Suppressor macrophage (primary cell): ENCODE measurements at places on chromosomes 16 and 17.

- DNase-seq: no peak
Measured at GRCh38 chr16:17802571-17802970, 331.8 kb upstream of the XYLT1 start.

DNA sequence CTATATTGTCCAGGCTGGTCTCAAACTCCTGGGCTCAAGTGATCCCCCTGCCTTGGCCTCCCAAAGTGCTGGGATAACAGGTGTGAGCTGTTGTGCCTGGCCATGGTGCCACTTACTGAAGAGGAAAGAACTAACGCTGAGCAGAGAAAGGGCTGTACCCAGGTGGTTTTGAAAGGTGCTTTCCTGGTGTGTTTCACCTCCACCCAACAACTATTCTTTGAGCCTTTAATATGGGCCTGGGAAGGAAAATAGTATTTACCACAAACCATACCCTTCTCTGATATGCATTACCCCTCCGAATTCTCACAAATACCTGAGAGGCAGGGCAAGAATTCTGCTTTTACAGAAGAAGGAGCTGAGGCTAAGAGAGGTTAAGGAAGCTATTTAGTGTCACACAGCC is 24.8 kb downstream of the KPNA2 start:
- no peak for DNase-seq

DNA sequence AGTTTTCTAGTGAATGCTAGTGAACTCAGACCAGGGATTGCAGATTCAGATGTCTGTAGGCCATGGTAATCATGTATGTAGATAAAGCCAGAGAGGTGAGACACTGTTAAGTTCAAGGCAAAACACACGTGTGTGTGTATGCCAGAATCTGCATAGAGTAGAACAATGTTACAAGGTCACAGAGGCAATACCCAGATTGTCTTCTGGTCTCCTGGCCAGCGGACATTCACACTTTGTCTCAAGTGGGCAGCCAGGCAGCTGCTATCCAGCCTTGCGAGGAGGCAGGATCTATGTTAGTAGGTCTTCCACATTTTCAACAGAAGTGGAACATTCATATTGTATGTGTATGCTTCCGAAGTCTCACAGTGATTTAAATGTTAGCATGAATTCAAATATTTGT is 244.4 kb downstream of the FTO start:
- DNase-seq: no peak

DNA sequence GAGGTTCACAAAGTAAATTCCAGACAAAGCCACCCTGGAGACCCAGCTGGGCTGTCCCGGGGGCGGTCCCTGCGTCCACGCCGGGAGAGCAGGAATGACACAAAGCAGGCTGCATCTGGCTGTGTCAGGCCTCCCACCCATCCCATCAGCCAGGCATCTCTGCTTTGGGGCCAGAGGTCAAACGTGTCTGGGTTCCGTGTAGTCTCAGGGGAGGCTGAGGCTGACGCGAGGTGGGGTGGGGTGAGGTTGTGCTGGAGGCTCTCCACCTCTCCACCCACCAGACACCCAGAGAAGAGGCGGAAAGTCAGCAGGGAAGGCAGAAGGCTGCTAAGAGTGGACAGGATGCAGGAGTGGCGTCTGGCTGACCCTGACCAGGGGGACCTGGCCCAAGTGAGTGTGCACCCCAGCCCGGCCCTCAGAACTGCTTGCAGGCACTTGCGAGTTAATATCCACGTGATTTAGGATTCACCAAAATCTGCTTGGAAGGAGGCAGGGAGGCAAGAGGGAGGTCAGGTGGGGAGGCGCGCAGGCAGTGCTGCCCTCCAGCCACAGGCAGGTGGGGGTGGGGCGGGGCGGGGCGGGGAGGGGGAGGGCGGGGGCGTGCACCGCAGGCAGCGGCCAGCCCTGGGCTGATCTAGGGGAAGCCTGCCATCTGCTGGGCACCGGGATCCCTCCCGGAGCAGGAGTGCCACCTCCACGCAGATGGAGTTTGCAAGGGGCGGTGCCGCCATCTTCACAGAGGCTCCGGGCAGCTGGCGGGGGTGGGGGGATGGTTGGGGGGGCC is 44.3 kb downstream of the TBC1D16 start:
- peak; percentile 37 for DNase-seq

DNA sequence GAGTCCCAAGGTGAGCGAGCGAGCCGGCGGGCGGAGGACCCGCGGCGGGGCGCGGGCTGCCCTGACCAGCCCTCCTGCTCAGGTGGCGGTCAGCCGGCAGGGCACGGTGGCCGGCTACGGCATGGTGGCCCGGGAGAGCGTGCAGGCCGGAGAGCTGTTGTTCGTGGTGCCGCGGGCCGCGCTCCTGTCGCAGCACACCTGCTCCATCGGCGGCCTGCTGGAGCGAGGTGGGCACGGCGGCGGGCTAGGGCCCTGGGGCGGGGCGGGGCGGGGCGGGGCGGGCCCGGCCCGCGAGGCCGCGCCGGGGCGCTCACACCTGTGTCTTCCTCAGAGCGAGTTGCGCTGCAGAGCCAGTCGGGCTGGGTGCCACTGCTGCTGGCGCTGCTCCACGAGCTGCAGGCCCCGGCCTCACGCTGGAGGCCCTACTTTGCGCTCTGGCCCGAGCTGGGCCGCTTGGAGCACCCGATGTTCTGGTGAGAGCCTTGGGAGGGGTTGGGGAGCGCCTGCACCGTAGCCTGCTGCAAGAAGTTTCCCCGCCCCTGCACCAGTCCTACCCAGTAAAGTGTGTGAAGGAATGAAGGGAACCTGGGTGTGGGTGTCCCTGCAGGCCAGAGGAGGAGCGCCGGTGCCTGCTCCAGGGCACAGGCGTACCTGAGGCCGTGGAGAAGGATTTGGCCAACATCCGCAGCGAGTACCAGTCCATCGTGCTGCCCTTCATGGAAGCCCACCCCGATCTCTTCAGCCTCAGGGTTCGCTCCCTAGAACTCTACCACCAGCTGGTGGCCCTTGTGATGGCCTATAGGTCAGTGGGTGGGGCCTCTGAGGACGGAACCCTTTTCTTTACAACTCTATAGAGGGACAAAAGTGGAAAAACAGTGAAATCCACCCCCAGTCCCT is 802 bp downstream of the SETD6 start:
- DNase-seq: no peak

GRCh38 chr16:12257926-12258561 is 281.5 kb downstream of the SNX29 start:
- DNase-seq: no peak
